ENCODE measurements at places on chromosomes 12 and 14.

GRCh38 chr14:74952697-74953484 lies 2.5 kb downstream of the PGF start:
- no peak for DNase-seq

DNA sequence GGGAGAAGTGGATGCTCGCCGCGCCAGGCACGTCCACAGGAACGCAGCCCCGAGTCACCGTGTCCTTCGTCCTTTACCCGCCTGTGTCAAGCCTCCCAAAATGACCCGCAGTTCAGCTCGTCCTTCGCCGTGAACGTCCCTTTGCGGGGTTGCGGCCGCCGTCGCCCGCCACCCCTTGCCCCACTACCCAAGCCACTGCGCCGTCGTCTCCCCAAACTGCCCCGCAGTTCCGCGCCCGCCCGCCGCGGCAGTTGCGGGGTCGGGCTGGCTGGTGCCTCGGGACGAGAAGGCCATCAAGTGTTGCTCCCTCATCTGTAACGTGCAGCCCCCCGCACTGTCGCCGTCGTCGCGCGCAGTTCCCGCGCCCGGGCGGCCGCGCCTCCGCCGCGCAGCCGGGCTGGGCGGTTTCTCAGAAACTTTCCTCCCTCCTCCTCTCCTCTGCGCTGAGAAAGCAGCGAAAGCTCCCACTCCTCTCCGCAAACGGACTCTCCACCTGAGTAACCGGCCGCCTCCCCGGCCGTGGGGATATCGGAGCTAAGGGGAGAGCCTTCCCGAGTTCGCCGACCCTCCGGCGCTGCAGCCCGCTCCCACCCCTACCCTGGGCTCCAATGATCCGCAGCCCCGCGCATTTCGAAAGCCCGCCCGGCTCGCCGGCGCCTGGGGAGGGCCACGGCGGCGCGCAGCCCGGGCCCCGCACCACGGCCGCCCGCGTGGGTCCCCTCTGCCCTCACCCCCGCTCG lies 6.7 kb downstream of the CDKN1B start:
- no peak for DNase-seq

DNA sequence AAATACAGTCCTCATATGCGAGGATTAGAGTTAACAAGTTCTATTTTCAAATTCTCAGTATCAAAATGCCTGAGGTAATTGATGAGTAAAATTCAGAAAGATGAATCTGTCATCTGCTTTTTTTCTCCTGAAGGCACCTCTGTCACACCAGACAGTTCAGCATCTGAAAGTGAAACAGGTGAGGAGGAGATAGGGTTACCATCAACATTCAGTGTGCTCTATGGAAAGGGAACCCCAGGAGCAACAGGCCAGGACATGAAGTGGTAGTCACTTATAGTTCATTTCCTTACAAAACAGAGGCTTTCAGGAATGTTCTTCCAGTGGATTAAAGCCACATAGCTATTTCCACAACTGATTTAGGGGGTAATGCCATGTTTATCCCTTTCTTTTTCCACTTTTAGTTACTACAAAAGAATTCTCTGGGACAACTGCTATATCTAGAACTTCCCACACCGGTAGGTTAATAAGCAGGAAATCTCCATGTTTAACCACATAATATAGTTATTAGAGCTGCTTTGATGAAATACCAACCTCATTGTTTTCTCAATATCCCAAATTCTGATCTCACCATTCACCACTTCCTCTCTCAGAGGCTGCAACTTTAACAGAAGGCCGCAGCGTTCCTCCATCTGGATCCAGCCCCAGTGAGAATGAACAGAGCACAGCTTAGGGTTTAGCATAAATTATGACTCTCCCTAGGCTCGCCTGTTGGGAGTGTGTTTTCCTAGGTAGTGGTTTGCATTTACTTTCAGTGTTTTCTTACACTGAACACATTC lies 177.0 kb upstream of the CNTN1 start:
- DNase-seq, result peak; percentile 4

DNA sequence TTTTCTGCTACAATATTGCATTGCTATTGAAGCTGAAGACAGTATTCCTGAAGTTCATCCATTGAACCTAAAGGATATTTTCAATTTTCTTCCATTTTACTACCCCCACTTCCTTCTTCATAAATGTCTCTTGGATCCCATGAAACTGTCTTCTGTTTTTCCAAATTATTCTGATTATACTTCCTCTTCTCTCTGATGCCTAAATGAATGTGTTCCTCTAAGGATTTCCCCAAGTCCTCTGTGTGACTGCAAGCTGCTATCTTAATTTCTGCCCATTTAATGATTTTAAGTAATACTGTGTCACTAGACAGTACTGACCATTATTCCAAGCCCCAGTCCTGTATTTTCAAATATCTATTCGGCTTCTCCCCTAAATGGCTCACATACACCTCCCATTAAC lies 102.9 kb downstream of the TAOK3 start:
- DNase-seq, result no peak

- DNase-seq, result peak; percentile 41
Measured at GRCh38 chr14:68236582-68237458, 417.2 kb downstream of the RAD51B start.

GRCh38 chr12:89650239-89650638 lies 58.4 kb downstream of the ATP2B1 start:
- DNase-seq, result no peak

DNA sequence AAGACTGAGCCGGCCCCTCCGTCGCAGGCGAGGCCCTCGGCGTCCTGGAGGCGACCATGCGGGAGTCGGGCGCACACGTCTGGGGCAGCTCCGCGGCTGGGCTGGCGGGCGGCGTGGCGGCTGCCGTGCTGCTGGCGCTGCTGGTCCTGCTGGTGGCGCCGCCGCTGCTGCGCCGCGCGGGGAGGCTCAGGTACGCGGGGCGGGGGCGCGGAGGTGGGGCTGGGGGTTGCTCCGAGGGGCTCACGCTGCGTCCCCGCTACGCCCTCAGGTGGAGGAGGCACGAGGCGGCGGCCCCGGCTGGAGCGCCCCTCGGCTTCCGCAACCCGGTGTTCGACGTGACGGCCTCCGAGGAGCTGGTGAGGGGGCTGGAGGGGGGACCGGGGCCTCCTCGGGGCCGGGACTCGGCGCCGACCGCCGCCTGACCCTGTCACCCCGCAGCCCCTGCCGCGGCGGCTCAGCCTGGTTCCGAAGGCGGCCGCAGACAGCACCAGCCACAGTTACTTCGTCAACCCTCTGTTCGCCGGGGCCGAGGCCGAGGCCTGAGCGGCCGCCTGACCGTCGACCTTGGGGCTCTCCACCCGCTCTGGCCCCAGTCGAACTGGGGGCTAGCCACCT lies 7.8 kb downstream of the AMN start:
- DNase-seq, result no peak

GRCh38 chr14:56159066-56159465 lies 40.9 kb downstream of the PELI2 start:
- DNase-seq, result no peak

DNA sequence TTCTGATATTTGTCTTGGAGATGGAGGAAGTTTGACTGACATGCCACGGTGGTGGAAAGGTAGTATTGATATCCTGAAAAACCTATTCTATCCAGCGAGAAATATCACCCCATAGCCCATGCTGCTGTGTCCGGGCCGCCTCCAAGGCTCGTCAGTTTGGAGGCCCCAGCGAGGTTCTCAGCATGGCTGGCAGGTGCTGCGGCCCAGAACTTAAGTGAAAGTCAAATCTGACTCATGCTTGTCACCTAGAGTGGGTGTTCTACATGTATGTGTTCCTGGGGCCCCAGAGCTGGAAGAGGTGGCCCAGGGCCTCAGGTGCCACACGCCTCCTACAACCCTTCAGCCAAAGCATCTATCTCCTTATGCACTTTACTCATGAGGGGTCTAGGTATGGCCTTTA lies 92.9 kb downstream of the GCH1 start:
- DNase-seq, result no peak

GRCh38 chr14:50610465-50610864 lies 50.5 kb downstream of the ATL1 start:
- no peak for DNase-seq

DNA sequence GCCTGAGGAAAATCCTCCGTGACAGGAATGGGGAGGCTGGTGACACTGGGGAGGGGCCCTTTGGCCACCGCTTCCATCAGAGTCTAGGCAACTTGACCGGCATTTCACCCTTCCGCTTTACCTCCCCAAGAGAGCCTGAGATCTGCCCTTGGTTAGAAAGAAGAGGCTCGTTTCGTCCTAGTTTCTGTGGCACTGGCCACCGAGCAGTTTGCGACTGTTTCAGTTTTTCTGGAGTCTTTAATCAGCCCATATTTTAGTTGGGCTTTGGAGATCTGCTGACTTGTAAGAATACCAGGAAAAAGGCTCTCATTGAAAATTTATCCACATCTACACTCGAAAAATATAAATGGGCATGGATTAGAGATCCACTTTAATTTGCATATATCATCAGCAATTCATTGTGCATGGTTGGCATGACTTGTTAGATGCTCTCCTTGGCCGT lies 414 bp upstream of the ANKS1B start:
- DNase-seq, result no peak

DNA sequence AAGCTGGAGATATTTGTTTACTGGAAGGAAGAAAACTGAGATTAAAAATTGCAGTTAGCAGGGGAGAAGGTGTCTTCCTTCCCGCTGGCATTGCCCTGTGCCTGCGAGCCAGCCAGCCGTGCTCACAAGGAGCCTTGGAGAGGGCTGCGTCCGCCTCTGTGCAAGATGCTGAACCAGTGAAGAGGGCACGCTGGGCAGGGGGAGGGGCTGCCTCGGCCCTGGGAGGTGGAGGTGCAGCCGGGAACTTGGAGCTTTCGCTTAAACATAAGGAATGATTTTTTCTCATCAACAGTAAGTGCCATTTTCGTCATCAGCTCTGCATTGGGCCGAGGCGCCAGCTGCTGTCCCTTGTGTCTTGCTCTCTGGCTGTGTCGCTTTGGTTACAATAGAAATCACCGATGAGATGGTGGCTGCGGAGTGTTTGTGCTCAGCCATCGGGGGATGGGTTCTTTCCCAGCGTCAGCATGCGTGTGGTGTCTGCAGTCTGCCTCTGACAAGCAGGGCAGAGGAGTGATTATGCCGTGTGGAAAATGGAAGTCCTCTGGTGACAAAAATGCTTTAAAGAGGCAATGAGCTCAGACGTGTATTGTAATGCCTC lies 97.3 kb downstream of the ESR2 start:
- peak; percentile 59 for DNase-seq

GRCh38 chr12:22100958-22101748 lies 55.1 kb downstream of the CMAS start:
- DNase-seq, result peak; percentile 10

DNA sequence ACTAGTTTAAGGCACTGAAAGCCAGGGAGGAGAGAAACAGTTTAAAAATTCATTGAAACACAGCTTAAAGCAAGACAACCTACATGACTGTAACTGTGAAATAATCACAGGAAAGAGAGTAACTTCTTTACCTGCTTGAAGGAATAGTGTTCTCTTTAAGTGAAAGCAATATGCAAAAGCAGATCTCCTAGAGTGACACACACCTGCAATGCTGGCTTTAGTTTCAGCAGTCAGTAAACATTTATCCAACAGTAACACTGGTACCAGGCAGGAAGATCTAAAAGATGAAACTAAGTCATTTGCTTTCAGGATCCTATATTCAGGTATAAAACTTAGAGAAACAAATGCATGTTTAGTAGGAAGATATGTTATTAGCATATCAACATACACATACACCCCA lies 85.3 kb upstream of the PPM1H start:
- DNase-seq, result no peak

DNA sequence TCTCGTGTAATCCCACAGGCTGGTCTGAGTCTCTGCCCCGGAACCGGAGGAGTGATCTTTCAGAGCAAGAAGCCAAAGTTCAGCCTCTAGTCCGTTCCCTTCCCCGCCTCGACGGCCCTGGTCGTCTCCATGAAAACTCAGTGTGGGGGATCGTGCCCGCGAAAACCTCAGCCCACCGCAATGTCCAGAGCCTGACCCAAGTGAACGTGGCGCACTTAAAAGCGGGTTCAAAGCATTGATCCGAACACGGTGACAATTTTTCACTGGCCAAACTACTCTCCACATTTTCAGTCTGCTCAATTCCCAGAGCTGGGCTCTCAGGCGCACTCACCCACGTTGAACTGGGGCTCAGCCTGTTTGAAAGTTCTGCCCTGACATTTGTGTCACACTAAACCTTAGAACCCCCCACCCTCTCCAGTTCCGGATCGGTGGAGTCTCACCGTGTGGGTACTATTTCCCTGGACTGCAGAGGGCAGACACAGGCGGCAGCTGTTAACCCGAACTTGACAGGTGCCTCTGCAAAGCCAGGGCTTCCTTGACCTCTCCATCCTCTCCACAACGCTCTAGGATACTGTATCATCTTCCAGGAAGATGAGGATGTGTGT lies 886 bp upstream of the PRICKLE1 start:
- no peak for DNase-seq

DNA sequence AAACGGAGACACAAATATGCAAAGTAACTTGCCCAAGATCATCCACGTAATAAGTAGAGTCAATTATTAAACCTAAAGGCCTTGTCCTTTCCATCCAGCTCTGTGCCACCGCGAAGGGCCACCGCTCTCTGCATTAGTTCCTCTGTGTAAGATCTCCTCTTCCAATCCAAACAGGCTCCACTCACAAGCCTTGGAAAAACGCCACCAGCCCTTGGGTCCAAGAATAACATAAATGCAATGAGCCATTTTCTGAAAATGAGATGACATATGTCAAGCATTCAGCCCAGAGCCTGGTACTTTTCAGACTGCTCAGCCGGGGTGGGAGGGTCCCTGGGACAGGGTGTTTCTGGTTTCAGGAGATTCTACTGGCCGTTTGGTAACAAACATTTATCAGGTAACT lies 30.0 kb downstream of the DGLUCY start:
- no peak for DNase-seq

- no peak for DNase-seq
Measured at GRCh38 chr14:41409806-41410205, 196.9 kb upstream of the LRFN5 start.

DNA sequence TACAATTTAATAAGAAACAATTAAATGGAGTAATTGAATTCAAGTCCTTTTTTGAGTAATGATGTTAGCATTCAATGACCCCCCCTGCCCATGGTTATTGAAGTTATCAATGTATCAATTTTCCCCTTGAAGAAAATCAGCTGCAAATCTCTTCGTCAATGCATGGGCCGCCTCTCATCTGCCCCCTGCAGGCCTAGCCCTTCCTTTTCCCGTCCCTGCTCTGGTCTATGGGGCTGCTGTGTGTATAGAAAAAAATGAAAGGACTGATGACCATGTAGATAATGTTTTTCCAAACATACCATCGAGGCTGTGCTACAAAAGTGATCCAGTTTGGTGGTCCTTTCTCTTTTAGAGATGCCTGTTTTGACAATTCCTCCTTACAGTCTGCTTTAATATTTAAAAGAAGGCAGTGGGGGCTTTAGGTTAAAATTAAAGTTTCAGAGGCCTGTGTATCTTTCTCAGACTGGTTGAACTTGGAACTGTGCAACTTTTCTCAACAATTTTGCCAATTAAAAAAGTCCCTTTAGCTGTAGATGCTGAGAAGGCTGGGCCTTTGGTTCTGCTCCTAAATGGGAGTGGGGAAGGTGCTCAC lies 98.4 kb downstream of the APAF1 start:
- peak; percentile 16 for DNase-seq

GRCh38 chr12:110266381-110266960 lies 14.6 kb upstream of the ATP2A2 start:
- no peak for DNase-seq

All from hippocampal formation (tissue), 2 donors.